ENCODE measurements at places on chromosomes 2 and 18. TPM values are rescaled to one million over a fixed set of nuclear protein-coding genes. Genes with fewer than 3 reads are reported as not detected.
A peak's percentile ranks its signal among the peaks of the same experiment; 100 is the strongest.

PLEKHH2 gene
- 1.2 TPM for total RNA-seq

CDH7 gene
- not detected for total RNA-seq

CAD gene
- 27.4 TPM for total RNA-seq

- DNase-seq: no peak
Observed at GRCh38 chr2:109123586-109124201, 5.3 kb upstream of the SH3RF3 start.

DNA sequence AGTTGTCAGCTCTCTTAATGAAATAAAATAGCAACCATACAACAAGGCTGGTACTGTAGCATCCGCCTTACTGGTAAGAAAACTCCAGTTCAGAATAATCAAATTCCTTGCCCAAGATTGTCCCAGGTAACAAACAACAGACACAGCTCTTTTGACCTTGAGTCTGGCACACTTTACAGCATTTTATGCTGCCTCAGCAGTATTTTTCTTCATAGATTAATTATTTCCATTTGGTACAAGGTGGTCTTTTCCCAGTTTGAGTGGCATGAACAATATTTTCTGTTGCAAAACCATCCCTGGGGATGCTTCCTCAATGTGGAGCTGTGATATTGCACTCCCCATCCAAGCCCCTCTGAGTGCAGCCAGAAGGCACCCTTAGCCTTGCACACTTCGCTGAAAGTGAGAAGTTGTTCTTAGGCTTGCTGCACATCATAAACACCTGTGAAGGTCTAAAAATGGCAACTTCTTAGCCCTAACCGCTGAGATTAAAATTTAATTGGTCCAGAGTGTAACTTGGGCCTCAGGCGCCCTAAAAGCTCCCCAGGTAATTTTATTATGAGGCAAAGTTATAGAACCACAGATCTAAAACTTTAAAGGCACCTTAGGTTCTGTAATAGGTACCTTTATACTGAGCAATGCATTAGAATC lies 523.3 kb downstream of the CMPK2 start:
- DNase-seq: no peak

- DNase-seq: peak; percentile 9
Observed at GRCh38 chr2:211035548-211036185, 479.3 kb downstream of the CPS1 start.

DNA sequence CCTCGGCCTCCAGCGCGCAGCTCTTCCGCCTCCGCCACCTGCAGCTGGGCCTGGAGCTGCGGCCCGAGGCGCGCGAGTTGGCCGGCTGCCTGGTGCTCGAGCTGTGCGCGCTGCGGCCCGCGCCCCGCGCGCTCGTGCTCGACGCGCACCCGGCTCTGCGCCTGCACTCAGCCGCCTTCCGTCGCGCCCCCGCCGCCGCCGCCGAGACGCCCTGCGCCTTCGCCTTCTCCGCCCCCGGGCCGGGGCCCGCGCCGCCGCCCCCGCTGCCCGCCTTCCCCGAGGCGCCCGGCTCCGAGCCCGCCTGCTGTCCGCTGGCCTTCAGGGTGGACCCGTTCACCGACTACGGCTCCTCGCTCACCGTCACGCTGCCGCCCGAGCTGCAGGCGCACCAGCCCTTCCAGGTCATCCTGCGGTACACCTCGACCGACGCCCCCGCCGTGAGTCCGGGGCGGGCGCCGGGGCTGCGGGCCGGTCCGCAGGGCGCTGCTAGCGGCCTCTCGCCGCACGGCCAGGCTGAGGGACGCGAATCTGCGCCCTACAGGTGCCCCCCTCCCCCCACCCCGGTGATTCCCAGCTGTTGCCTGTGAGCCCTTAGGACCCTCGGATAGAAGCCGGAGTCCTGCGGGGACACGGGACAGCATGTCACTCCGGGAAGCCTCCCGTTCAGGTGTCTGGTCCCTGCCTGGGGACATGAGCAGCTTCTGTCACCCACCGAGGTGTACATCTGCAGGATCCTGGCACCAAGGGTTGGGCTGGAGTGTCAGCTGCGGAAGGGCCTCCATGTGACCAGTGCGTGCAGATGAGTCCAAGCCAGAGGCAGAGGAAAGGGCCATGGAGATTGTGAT lies 616 bp downstream of the RNPEPL1 start:
- DNase-seq: peak; percentile 46

GRCh38 chr18:57581301-57581934 lies 5.1 kb downstream of the FECH start:
- DNase-seq: no peak

DNA sequence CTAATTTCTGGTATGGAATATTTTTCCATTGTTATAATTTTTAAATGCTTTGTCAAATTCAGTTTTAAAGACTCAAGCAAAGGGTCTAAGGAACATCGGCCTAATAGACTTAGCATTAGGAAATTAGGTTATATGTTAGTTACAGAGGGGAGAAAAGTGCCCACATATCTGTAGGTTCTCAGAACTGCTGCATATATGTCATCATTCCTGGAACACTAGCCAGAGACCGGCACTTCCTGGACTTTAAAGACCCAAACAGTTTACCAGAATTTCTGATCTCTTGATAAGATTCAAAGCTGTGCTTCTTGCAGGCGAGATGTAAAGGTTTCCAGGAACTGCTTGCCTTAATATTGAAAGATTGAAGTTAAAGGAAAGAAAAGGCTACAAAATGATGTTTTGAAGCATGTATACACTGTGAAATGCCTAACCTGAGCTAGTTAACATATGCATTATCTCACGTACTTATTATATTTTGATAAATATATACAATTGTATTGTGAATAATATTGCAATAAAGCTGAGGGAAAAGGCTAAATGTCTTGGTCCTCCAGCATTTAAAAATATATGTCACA lies 993.6 kb downstream of the LRP1B start:
- DNase-seq: peak; percentile 49

All from CD4-positive, CD25-positive, alpha-beta regulatory T cell (primary cell).